ENCODE measurements at places on chromosomes 1 and 21.

DNA sequence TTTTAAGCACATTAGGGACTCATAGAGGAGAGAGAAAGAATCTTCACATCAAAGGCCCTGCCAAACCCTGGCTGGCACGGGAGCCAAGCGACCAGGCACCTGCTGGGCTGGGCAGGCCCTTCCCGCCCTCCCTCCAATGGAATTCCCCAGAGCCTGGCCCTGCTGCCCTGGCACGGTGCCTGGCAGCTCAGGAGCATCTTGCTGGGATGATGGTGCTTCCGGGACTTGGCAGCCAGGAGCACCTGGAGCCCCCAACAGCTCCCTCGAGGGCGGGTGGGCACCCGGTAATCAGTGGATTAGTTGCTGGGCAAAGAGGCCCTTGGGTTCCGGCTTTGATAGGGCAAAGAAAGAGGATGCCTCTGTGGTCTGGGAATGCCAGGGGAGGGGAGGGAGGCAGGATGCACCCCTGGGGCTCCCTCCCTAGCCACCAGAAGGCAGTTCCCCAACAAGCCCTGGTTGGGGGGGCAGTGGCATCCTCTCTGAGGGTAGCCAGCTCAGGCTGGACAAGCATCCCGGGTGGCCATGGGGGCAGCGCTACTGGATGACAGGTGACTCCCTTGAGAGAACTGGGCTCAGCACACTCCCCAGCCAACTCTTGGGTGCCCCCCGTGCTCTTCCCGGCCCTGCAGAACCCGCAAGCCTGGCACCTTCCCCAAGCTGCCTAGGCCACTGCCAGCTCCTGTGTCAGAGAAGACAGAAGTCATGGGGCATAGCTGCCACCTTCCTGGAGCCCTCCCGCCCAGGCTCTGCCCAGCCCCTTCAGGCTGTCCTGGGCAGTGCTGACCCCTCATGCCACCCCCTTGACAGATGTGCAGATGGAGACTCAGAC lies 26.4 kb downstream of the KRTAP10-1 start:
- peak; percentile 82 for DNase-seq

- DNase-seq = no peak
Observed at GRCh38 chr21:43884861-43885417, 19.9 kb downstream of the AGPAT3 start.

GRCh38 chr21:42475036-42475435 lies 21.0 kb downstream of the RSPH1 start:
- no peak for DNase-seq

DNA sequence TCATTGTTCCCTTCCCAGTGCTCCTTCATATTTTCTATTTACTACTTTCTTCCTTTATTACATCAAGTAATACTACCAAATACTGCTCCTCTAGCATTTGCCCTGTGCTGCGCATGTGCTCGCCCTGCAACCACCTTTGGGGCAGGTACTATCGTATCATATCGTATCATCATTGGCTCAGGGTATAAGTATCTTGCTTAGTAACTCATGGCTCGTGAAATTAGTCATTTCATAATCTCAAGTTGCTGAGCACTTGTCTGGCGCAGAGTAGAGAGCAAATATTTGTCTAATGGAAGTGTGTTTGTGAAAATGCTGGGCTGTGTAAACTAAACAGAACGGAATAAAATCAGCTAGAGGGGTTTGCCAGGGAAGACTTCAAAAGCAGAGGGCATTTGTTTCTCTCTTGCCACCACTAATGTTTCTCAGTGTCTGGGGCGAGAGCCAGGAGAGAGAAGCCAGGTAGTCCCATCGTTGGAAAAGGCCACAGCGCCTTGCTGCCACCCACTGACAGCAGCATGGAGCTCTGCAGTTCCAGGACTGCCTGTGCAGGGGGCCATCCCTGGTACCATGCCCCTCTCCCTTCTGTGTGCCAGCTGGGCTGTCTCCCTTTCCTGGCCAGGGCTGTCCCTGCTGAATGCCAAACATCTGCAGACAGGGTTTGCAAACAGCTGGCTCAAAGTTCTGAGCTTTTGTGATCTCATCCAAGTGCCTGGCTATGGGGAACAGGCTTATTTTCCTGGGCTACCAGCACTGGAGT lies 20.0 kb upstream of the CPT2 start:
- DNase-seq = peak; percentile 85

DNA sequence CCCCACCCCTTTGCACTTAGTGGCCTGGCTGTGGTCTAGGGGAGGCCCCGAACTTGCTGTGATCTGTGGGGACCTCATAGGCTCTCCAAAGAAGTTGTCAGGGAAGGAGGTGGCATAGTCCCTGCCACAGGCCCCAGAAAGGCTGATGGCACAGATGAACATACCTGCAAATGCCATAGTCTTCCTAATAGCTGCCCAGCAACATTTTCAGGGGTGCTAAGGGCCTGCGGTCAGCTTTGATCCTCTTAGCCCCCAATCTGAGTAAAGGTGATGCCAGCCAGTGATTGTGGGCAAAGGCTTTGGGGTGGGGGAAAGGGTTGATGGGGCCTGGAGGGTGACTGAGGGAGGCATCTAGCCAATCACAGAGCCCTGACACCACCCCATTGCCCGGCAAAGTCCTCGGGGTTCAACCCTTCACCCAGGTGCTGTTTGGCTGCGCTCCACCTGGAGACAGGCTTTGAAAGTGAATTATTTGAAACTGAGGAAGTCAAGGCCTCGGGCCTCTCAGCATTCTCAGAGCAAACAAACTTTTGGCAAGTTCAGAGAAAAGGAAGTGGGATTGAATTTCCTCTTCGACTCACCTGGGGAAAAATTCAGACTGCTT lies 35.8 kb downstream of the PAX7 start:
- DNase-seq = peak; percentile 32

All from DMS79 (cell line).